ENCODE measurements at places on chromosomes 7 and 10.

DNA sequence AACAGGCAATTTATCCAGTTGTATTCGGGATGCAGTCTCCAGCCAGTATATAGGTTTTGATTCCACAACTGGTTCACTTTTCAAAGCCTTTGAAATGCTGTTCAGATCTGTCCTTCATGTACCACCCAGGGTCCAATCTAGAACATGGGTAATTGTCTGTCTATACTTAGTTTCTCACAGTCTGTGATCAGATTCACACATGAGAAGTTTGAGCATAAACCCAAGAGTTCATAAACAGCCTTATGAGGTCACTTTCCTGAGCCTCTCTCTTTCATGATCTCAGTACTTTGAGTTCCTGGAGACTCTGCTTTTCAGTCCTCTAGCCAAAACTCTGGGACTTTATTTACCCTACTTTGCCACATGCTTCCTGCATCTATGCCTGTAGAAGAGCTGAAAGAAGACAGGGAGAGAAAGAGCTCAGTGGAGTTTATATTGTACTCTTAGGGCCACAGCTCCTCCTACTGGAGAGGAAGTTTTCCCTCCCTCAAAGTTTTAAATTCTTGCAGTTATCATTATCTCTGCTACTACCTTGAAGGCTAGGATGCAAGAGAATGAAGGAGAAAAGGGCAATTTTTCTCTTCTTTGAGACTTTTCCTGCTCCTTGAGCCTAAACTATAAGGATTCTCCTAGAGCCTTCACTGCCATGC lies 172.0 kb downstream of the ZEB1 start:
- DNase-seq: no peak

GRCh38 chr10:45198486-45199204 lies 116.8 kb downstream of the OR13A1 start:
- no peak for DNase-seq

- DNase-seq: no peak
Observed at GRCh38 chr7:107843184-107843583, 40.2 kb upstream of the SLC26A3 start.

DNA sequence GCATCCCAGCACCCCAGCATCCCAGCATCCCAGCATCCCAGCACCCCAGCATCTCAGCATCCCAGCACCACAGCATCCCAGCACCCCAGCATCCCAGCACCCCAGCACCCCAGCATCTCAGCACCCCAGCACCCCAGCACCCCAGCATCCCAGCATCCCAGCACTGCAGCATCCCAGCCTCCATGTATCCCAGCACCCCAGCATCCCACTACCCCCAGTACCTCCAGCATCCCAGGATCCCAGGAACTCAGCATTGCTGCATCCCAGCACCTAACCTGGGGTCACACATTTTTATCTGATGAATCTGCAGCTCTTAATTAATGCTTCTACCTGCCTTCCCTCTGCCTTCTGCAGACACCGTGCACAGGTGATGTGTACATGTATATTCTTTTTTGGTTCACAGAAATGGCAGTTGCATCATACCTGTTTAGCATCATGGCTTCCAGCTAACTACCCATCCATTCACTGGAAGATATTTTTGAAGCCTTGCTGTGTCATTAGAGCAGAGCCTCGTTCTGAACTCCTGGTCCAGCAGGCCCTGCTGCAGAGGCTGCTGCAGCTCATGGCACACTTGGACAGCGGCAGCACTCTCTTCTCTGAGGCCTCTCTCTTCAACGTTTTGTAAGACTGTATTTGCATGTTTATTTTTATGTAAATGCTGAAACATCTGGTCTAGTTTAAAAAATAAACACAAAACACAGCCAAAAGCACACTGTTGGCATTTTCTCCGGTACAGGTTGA lies 4.6 kb upstream of the CFAP46 start:
- no peak for DNase-seq

DNA sequence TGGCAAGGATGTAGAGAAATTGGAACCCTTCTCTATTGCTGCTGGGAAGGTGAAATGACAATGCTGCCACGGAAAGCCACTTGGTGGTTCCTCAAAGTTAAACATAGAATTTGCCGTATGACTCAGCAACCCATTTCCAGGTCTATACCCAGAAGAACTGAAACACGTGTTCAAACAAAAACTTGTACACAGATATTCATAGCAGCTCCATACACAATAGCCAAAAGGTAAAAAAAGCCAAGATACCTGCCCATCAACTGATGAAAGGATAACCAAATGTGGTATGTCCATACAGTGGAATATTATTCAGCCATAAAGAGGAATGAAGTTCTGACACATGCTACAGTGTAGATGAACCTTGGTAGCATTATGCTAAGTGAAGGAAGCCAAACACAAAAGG lies 39.1 kb downstream of the LHPP start:
- no peak for DNase-seq

- no peak for DNase-seq
Observed at GRCh38 chr10:89357975-89358374, 19.9 kb upstream of the IFIT1B start.

- DNase-seq: no peak
Observed at GRCh38 chr7:19971956-19972355, 198.5 kb upstream of the TMEM196 start.

DNA sequence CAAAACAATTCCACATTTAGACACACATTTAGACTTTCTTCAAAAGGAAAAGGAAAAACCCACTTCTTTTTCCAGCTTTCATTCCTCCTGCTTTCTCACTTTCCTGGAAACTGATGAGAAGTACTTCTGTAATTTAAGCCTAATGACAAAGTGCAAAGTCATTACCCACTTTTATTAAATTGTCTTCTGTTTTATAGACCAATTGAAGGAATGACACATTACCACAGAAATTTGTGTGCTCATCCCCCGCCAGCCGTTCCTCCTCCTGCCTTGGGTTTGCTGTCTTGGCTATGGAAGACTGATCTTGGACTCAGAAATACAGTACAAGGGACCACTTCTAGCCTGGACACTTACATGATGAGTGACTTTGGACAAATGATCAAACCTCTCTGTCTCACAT lies 717.8 kb downstream of the SORCS3 start:
- DNase-seq: no peak

DNA sequence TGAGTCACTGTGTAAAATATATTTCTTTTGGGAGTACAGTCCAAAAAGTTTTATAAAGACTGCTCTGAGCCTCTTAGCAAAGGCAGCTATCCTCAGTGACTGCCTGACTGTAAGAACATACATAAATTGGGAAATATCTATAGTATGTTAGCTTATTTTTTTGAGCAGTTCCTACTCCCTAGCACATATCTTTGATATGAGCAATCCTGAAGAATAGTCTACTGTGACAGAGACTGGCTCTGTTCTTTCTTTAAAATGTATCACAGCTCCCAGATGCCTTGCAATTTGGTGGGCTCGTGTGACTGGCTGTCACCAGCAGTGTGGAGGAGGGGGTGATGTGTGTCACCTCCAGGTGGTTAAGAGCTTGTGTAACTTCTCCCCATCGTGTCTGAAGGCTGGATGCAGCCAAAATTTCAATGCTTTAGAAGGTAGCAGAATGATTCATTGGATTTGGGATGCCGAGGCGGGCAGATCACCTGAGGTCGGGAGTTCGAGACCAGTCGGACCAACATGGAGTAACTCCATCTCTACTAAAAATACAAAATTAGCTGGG lies 47.9 kb downstream of the MTERF1 start:
- DNase-seq: no peak

DNA sequence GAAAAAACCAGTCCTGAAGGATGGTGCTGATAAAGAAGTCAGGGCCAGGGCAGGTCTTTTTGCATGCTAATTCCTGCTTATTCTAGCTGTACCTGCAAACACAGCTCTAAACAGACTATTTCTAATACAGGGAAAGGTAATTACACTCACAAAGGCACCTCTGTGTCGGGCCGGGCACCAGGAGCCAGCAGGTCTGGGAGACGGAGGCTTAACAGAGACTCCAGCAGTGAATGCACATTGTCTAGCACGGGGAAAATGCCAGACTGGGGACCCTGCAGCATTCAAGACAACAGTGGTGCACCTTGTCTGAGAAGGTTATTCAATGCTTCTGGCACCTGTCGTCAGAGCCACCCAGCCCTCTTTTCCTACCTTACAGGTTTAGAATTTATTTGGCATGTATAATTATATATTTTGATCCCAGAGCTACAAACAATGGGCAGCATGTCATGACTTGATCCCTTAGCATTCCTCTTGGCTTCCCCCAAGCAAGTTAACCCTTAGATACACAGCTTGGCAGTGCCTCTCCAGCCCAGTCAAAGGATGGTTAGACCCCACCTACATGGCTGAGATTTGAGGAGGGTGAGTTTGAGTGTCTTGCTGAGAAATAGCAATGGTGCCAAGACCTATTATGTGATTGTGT lies 185.2 kb downstream of the SLC25A13 start:
- no peak for DNase-seq

GRCh38 chr10:10786109-10787090 lies 231.3 kb upstream of the CELF2 start:
- DNase-seq: no peak

- DNase-seq: no peak
Observed at GRCh38 chr10:69577268-69578232, 4.3 kb upstream of the NEUROG3 start.

GRCh38 chr10:60414111-60414510 lies 24.4 kb upstream of the ANK3 start:
- DNase-seq: no peak

DNA sequence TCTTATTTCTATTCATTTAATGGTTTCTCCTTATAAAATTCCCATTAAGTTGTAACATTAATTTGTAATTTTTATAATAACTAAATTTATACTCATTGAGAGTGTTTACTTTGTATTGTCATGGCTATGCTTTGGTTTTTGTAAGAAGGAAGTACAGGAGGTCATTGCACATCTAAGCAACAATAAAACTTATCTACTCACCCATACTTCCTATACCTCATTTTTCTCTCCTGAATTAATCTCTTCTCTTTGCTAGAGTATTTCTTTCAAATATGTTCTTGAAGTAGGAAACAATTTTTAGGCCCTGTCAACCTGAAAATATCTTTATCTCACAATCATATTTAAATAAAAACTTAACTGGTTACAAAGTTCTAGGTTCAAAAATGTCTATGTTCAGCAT lies 95.4 kb upstream of the WDR11 start:
- DNase-seq: no peak

- DNase-seq: no peak
Observed at GRCh38 chr7:27775782-27776181, 35.8 kb downstream of the TAX1BP1 start.

DNA sequence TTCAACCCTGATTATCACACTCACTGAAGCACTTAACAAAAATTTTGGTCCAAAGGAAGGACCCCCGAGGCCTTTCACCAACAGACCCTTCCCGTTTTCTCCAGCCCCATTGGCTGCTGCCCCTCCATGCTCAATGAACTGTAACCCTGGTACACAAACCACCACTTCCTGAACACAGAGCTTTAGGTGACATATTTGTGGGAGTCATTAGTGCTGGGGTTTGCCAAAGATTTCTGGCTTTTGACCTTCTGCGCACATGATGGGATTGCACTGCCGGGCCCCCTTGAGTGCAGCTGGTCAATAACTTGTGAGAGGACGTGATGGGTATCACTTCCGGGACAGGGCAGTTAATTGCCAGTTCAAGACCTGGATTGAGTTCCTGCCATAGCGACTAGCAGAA lies 9.0 kb upstream of the CAMK1D start:
- DNase-seq: no peak

- no peak for DNase-seq
Observed at GRCh38 chr10:27241010-27241651, 534 bp upstream of the ACBD5 start.

DNA sequence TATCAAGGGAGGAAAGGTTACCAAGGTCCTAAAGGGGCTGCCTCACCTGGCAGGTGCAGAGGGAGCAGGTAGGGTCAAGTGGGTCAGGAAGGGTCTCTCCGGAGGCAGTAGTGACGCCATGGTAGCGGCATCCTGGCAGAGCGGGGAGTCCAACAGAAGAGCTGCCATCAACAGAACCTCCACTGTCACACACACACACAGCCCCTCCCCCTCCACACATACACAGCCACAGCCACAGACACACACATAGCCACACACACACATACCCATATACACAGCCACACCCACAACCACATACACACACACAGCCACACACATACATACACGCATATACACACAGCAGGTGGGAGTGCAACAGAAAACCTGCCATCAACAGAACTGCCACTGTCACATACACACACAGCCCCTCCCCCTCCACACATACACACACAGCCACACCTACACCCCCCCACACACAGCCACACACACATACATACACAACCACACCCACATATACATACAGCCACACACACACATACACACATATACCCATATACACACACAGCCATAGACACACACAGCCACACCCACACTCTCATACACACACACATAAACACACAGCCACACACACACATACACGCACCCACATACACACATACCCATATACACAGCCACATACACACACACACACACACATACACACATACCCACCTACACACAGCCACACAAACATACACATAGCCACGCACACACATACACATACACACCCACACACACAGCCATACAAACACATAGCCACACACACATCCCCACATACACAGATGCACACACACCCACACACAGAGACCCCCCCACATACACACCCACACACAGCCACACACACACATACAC lies 23.1 kb downstream of the KCP start:
- DNase-seq: no peak

DNA sequence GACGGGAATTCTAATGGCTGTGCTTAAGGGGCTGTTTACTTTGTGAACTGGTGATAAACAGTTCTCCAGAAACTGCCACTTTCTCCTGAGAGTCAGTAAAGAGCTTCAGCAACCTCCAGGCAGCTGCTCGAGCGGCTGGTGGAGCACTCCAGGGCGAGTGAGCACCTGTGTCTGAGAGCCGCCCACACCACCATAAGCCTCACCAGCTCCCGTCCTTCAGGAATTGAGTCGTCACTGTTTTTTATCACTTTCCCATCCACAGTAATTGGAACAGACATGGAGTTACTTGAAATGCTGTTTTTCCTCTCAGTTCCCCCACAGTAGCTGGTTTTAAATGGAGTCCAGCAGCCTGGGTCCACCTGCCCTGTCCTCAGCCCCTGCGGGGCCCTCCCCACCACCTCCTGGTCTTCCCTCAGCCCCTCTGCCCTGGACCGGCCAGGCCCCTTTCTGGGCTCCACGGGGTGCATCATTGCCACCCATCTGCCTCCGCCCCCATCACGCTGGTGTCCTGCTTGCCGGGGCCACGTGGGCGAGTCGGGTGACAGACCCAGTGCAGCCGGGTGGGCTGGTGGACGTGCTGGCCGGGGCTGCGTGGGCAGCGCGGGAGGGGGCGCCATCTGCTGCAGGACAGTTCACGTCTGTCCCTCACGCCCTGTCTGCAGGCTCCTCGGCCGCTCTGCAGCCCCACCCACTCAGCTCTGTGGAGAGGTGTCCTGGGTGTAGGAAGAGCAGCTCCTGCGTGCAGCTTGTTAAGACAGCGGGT lies 56.0 kb downstream of the NKX6-2 start:
- no peak for DNase-seq

GRCh38 chr10:74988832-74989561 lies 122.5 kb upstream of the SAMD8 start:
- peak; percentile 87 for DNase-seq

DNA sequence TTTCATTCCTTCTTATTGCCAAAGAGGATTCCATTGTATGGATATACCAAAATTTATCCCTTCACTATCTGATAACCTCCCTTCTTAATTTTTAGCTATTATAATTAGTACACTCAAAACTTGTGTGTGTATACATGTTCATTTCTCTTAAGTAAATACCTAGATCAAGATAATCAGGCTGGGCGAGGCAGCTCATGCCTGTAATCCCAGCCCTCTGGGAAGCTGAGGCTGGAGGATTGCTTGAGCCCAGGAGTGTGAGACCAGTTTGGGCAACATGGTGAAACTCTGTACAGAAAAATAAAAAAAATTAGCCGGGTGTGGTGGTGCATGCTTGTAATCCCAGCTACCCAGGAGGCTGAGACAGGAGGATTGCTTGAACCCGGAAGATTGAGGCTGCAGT lies 15.8 kb upstream of the ACHE start:
- DNase-seq: no peak

Data from NCI-H1436 treated with DMSO at 0.1 percent for 48 hours (cell line).